Mammary epithelial cell (primary cell): ENCODE measurements at places on chromosomes 2 and 18.
A peak's percentile ranks its signal among the peaks of the same experiment; 100 is the strongest.

DNA sequence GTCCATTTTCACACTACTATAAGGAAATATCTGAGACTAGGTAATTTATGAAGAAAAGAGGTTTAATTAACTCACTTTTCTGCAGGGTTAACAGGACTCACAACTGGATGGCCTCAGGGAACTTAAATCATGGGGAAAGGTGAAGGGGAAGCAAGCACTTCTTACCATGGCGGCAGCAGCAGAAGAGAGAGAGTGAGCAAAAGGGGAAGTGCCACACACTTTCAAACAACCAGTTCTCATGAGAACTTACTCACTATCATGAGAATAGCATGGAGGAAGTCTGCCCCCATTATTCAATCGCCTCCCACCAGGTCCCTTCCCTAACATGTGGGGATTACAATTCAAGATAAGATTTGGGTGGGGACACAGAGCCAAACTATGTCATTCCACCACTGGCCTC is 55.1 kb upstream of the NETO1 start:
- DNase-seq = no peak

DNA sequence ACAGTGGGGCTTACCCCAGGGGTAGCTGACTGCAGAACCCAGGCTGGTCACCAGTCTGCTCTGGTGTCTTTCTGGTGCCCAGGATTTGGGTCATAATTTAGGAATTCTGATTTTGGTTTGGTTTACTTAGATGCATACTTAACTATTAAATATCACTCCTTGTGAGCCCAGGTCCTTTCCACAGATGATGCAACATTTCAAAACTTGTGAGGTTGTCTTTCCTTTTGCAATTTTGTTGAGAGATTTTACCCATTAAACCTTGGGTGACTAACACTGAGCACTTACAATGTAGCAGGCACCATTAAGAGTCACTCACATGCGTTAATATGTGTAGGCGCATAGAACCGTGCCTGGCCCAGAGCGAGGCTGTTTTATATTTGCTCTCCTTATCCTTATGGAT is 61.8 kb upstream of the RPL31 start:
- DNase-seq = no peak

DNA sequence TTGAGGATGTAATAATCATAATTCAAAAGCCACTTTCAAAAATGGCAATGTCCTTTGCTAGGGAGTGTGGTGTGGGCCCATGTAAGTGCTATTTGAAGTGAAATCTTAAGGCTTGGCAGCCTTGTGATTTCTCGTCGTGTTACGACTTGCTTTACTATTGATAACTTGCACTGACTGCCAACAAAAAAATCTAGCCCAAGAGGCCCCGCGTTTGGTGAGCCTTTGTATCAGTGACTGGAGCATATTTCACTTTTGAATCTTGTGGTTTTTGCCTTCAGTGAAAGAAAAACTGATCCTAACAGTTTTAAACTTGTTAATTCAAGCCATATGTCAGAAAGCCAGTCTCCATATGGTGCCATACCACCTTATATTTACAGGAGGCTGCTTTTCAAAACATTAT is 248.0 kb downstream of the TMEM182 start:
- DNase-seq = peak; percentile 0

DNA sequence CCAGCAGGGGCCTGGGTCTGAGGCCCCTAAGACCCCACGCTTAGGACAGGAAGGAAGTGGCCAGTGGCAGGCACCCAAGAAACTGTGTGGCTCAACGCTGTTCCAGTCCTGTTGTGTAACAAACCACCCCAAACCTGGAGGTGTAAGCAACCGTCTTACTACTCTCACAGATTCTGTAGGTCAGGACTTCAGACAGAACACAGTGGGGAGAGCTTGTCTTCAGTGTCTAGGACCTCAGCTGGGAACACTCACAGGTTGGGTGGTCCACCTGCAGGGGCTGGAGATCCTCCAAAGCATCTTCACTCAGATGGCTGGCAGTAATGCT is 123.0 kb downstream of the KLHL29 start:
- DNase-seq = no peak

DNA sequence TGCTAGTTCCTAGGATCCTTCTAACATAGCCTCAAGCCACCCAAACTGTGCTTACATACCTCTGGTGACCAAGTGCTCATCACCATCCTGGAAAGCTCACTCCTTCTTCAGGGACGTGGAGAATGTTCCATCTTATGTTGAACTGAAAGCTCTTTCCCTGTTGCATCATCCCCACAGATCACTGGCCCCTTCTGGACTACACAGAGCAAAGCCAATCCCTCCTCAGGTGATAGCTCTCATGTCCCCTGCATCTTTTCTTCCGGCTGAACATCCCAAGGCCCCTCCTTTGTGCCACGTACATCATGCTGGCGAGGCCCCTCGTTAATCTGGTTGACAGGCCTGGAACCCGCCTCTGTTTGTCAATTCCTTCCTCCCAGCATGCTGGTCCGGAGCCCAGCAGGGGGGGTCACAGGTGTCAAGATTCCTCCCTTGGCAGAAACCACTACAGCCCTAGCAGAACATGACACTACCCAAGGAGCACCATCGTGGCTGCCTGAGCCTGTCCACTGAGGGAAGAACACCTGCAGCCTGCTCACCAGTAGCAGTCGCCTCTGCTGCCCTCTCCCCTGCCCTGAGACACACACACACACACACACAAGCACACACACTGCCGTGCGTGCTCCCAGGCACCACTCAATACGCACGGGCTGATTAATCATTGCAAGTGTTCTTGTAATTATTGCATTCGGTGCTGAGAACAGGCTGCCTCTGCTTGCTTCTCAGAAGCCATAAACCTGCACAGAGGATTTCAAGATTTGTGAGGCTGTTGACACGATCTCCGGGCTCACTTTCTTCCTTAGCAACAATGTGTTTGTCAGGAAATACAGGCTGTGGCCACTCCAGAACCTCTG is 6.3 kb upstream of the KCNK3 start:
- DNase-seq = no peak

- DNase-seq = no peak
These were observed 284.7 kb upstream of the ZC3H15 start for GRCh38 chr2:186201371-186201770.
